ENCODE measurements at places on chromosomes 3 and 15.

- DNase-seq, result no peak
Observed at GRCh38 chr15:66580643-66581042, 14.8 kb upstream of the LCTL start.

DNA sequence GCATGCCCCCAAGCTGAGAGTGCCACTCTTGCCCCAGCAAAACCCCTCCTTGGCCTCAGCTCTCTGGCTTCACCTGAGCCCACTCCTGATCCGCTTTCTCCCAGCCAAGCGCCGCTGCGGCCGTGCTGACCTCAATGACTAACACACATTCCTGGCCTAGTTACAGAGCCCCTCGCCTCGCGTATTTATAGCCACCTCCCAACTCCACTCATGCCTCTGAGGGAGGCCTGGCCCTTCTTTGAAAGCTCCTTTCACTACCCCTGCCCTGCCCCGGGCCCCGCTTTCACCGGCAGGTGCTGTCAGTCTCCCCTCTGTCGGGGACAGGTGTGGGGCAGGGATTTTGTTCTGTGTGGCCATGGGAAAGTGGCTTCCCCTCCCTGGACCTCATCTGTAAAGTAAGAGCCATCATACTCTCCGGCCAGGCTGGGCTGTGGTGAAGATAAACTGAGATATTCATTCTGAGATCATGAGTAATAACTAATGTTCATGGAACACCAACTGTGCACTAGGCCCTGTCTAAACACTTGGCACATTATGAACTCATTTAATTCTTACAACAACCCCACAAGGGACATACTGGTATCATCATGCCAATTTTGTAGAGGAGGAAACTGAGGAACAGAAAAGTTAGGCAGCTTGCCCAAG lies 13.2 kb upstream of the ATP2B2 start:
- DNase-seq, result no peak

GRCh38 chr3:339351-339750 lies 142.8 kb downstream of the CHL1 start:
- DNase-seq, result no peak

DNA sequence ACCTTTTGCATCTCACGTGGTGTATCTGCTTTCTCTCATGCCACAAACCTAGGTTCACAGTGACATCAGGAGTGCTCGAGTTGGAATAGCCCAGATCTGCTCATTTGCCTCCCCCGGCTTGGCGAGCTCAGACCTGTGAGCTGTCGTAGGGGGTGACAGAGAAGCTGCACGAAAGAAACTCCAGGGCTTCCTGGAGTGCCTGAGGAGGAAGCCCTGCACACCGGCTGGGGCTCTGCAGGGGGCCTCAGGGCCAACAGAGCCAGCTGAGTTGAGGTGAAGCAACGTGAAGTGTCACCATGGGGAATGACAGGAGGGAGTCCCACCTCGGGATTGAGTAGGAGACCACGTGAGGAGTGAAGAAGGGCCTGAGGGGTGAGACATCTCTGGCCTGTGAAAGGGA lies 62.5 kb downstream of the RPN1 start:
- no peak for DNase-seq

GRCh38 chr3:68631850-68632545 lies 300.3 kb downstream of the TAFA4 start:
- DNase-seq, result no peak

GRCh38 chr3:25566358-25566920 lies 98.3 kb downstream of the TOP2B start:
- no peak for DNase-seq

DNA sequence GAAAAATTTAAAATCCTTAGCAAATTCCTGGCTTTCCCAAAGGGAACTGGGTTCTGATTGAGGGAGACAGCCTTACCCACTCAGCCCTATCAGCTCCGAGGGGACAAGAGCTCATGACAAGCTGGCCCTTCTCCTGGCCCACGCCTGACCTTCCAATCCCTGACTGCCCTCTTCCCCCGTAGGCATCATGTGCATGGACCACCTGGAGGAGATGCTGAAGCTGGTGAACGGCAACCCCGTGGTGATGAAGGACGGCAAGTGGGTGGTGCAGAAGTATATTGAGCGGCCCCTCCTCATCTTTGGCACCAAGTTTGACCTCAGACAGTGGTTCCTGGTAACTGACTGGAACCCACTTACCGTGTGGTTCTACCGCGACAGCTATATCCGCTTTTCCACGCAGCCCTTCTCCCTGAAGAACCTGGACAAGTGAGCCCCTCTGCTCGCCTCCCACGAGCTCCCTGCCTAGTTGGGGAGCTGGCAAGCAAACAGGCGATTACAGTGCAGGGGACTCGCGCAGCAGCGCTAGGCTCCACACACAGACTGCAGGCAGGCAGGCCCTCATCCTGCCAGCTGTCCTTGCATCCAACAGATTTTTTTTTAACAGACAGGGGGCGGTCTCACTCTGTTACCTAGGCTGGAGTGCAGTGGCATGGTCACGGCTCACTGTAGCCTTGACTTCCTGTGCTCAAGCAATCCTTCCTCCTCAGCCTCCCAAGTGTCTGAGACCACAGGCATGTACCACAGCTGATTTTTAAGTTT lies 16.8 kb downstream of the RPUSD3 start:
- peak; percentile 22 for DNase-seq

- no peak for DNase-seq
Observed at GRCh38 chr3:3151513-3151912, 24.8 kb downstream of the TRNT1 start.

GRCh38 chr3:45309876-45310275 lies 78.5 kb upstream of the LARS2 start:
- DNase-seq, result no peak

DNA sequence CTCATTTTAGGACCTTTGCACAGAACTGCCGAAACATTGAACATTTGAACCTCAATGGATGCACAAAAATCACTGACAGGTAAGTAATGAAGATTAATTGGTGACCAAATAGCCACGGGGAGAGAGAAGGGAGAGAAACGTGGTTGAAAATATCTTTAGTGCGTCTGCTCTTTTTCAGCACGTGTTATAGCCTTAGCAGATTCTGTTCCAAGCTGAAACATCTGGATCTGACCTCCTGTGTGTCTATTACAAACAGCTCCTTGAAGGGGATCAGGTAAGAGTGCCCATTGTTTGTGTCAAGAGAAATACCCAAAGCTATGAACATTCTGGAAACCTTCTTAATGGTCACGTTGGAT lies 67.1 kb downstream of the UBP1 start:
- DNase-seq, result no peak

- no peak for DNase-seq
Observed at GRCh38 chr3:43707266-43707665, 16.5 kb downstream of the ABHD5 start.

- DNase-seq, result no peak
Observed at GRCh38 chr3:25665315-25666280, 891 bp upstream of the TOP2B start.

GRCh38 chr15:37764733-37765191 lies 169.7 kb upstream of the TMCO5A start:
- DNase-seq, result peak; percentile 30

Data from activated CD4-positive, alpha-beta T cell treated with anti-CD3 and anti-CD28 coated beads, Interleukin-2, amount 50 U/mL, for 48 hours (primary cell).